ENCODE measurements at places on chromosomes 1 and 21.

- DNase-seq = peak; percentile 100
Observed at GRCh38 chr1:181112071-181112929, 23.8 kb downstream of the IER5 start.

DNA sequence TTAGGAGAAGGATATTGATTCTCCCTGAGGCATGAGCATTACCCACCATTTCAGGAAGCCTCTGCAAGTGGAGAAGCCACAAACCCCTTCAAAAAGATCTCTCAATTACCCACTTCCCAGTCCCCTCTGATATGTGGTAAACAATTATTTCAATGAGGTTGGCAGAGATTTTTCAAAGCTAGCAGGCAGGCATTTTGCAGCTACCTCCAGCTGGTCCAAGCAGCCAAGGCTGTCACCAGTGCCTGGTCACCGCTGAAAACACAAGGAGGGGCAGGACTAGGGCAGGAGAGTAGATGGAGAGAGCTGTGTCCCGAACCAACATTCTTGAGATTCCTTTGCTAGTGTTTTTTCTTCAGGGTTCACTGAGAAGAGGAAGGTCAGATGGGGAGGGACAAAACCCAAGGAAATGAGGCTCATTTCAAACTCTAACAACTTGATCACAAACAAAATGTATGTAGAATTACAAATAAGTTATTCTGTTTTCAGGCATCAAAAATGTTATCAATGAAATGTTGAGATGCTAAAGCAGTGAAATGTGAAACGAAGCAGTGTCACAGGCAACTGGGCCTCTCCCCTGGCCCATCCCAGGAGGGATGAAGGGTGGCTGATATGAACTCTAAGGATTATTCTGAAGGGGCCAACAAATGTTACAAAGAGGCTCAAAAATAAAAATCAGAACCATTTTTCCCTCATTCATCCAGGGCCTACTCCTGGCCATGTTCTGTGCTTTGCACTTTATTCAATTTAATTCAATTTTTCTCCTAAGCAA is 22.3 kb downstream of the APP start:
- no peak for DNase-seq

DNA sequence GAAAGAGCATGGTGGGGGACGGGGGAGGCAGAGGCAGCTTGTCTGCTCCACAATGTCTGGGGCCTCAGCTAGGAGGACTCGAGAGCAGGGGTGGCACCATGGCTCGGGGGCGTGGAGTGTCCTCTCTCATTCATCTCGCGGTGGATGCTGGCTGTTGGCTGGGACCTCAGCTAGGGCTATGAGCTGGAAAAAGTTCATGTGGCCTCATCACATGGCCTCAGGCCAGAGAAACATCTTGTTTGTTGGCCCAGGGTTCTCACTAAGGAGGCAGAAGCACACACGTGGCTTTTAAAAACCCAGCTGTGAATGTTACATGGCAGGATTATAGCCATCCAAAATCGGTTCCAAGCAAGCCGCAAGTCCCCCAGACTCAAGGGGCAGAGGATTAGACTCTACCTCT is 6.2 kb upstream of the CENPS start:
- DNase-seq = peak; percentile 7

DNA sequence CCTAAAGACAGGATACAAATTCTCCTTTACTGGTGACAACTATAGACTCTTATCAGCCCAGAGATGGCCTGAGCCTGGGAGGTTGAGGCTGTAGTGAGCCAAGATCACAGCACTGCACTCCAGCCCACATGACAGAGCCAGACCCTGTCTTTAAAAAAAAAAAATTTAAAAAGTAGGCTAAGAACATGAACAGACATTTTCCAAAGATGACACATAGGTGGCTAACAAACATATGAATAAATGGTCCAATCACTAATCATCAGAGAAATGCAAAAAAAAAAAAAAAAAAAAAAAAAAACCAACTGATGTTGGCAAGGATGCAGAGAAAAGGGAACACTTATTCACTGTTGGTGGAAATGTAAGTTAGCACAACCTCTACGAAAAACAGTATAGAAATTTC is 65.0 kb downstream of the TOR3A start:
- DNase-seq = peak; percentile 78

DNA sequence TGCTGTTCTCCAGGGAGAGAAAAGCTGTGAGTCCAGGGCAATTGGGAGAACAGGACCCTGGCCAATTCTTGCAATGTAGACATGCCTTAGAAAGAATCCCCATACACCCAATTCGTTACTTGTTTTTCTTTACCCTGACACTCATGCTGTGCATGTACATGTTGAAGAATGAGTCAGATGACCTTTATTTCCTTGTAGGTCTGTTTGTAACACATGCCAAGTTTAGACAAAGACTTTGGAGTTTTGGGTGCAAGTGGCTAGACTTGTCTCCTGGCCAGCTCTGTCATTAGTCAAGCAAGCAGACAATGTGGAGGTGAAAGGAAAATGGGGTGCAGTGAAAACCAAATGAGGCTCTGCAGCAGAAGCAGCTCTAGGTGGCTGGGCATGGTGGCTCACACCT is 38.1 kb downstream of the GNPAT start:
- peak; percentile 64 for DNase-seq

DNA sequence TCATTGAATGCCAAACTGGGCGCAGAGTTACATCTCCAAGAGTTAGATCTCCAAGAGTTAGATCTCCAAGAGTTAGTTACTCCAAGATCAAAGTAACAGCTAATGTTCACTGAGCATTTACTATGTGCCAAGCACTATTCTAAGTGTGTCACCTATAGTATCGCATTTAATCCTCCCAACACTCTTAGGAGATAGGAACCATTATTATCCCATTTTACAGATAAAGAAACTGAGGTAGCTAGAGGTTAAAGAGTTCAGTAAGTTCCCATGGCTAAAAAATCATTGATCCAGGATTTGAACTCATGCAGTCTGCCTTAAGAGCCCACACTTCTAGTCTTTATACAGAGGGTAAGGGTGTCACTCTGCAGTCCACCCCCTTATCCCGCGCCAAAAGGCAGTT is 1.5 kb upstream of the NAV1 start:
- no peak for DNase-seq

DNA sequence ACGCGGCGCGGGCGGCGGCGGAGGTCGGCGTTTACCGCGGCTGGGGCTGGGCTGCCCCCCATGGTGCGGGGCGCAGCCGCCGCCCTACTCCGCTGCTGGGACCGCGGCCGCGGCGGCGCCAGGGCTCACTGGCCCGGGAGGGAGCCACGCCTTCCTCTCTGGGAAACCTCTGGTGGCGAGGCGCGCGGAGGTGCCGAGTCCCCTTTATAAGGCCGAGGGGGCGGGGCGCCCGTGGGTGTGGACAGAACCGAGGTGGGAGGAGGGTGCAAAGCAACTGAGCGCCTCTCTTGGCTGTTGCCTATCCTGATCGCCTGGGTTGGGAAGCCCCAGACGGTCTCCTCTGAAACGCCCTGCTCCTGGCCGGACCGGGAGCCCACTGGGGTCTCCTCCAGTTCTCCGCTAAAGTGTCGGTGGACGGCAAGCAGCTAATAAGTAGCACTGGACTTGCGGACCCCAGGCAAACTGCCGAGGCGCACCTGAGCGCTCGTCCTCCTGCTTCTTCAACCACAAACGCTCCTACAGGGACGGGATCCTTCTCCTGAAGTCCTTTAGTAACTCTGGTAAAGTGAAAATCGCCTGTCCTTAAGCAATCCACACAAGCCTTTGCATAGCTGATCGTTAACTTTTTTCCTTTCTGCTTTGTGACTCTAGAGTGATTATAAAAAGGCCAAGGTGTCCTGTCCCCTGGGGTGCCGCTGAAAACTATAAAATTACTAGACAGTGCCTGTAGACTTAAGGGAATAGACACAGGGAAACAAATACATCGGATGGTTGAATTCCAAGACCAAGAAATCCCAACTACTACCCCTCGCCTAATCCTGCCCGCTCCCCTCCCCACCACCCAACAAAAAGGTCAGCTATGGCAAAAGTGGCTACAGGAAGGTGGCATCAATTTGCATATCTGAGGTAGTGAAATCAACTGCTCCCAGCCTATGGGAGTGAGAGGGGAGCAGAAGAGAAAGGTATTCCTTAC is at the start of gene PTGER3:
Gene PTGER3, minus strand, starts transcription at position 182 of the 973 bp plus-strand sequence. CDS start 239 bp downstream, outside the sequence.
- peak; percentile 36 for DNase-seq

- DNase-seq = no peak
Observed at GRCh38 chr1:216388558-216388957, 34.7 kb downstream of the USH2A start.

GRCh38 chr1:15489052-15489736 is 13.3 kb downstream of the CELA2B start:
- DNase-seq = no peak

- no peak for DNase-seq
Observed at GRCh38 chr1:243432136-243432535, 176.3 kb downstream of the SDCCAG8 start.

- no peak for DNase-seq
Observed at GRCh38 chr1:54474310-54475251, 68.4 kb upstream of the SSBP3 start.

DNA sequence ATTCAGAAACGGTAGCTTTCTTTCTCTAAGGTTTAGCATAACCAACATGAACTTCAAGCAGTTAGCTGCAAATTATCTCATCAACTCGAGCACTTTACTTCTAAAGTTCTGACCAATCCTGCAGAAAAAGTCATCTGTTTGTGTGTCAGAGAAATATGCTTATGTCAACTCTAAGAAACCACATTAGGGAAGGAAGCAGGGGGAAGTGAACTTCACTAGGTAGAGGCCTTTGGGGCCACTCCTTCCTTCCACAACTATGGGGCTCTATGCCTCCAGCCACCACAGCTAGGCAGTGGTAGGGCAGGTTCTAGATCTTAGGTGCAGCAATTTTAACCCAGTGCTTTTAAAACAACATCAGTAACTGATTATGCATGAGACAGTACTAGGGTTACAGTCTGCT is 375.9 kb downstream of the DSCAM start:
- DNase-seq = no peak

DNA sequence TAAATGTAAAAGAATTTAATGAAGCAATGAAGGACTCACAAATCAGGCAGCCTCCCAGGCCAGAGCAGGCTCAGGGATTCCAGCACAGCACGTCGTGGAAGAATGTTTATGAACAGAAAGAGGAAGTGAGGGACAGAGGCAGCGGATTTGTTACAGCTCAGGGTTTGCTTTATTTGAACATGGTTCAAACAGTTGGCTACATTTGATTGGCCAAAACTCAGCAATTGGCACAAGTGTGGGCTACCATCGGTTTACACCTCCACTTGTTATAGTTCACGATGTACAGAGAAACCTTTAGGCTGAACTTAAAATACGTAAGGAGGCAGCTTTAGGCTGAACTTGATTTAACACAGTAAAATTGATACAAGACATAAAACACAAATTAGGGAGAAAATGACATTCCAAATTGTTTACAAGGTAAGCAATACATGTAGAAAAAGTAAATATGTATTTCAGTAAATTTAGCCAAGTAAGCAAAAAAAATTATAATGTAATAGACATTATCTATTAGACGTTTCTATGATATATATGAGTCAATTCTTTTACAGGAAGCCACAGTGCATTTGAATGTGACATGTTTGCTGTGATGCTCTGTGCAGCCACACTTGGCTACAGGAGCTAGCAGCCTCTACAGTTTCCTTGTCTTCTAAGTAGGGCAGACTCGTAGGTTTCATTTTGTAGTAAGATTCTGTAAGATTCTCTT is 126.5 kb downstream of the ADSS2 start:
- DNase-seq = no peak

GRCh38 chr1:211135342-211135950 is 1.5 kb upstream of the KCNH1 start:
- peak; percentile 53 for DNase-seq

DNA sequence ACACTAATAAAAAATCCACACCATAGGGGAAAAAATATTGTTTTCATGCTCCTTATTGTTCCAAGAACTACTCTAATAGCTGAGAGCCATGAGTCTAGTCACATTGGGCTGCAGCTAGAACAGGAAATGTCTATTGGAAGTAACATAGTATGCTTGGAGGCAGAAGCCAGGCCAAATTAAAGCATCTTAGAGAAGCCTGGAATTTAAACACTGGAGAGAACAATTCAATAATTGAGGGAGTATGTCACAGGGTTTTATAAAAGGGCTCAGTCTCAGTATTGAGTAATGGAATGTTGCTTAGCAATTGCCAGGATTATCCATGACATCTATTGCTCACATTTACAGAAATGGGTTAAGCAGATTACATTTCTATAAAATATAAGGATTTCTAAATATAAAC is 471.3 kb downstream of the LMO4 start:
- no peak for DNase-seq

GRCh38 chr1:166814611-166815010 is 24.7 kb upstream of the POGK start:
- DNase-seq = no peak

DNA sequence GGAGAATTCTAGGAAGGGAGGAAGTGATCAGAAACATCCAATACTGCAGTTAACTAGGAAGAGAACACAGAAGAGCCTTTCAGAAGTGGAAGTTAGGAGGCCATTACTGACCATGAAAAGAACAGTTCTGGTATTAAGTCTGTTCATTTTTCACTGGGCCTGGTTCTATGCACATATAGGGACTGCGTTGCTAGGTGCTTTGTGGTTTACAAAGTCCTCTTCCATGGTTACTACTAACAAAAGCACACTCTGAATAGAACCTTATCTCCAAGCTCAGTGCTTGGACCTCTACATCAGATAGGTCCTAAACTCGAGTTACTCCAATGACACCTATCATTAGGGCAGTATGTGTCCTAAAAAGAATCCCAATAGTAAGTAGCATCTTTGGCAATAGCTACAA is 75.4 kb downstream of the RPAP2 start:
- no peak for DNase-seq
